Activated CD4-positive, alpha-beta T cell treated with anti-CD3 and anti-CD28 coated beads, Interleukin-2, amount 50 U/mL, for 4 hours (primary cell): ENCODE measurements at places on chromosomes 16 and 17.

GRCh38 chr16:78789561-78789960, 690.1 kb downstream of the WWOX start:
- DNase-seq, result no peak

- DNase-seq, result peak; percentile 12
Observed at GRCh38 chr17:62109378-62109902, 44.4 kb upstream of the MED13 start.

DNA sequence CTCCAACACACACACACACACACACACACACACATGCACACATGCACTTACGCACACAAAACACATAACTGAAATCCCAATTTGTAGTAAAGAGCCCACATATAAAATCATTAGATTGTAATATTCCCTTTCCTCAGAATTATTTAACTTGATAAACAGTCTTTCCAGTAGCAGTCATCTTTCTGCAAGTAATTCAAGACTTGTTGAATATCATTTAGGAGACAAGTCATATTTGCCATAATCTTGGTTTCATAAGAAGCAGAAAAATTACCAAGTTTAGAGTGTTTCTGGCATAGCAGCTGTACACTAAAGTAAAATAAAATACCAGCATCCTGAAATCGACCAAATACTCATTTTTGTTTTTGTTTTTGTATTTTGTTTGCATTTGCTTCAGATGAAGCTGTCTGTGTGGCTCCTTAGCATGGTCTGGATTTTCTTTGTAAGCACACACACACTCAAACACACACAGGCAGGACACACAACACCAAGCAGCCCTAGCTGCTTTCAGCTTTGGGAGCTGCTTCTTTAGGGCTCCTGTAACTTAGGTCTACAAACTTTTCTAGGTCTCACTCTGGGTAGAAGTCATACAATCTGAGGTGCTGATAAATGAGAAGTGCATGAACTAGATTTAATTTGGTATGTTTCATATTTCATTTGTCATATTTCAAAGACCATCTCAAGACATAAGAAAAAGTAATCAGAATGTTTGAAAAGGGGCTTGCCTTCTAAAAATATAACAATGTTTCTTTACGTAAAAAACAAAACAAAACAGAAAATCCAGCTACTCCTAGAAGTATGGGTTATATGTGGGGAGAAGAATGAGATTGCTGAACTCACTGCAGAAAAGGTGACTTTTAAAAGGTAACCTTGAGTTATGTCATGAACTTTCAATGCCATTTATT, 3.0 kb downstream of the SALL1 start:
- DNase-seq, result no peak

GRCh38 chr16:53056392-53056881, 1.6 kb downstream of the CHD9 start:
- no peak for DNase-seq

GRCh38 chr16:72299684-72300243, 127.8 kb upstream of the PMFBP1 start:
- DNase-seq, result no peak

DNA sequence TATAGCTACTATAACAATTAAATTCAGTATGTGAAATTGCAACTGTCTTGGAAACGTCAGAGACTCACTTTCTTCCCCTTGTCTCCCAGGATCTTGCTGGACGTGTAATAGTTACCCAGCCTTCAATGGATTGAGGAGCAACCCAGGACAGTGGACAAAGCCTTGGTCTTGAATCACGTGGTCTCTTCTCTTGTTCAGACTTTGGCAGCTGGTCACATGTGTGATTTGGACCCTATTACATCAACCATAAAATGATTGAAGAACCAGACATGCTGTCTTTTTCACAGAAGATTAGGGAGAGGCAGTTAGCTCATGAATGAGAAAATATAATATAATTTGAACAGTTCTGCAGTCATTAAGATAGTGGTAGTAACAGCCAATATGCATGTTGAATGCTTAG, 1085.5 kb upstream of the RBFOX1 start:
- no peak for DNase-seq

- peak; percentile 49 for DNase-seq
Observed at GRCh38 chr17:44971776-44972483, 3.8 kb upstream of the C1QL1 start.

- no peak for DNase-seq
Observed at GRCh38 chr17:58565389-58566311, 51.2 kb upstream of the MTMR4 start.

- peak; percentile 48 for DNase-seq
Observed at GRCh38 chr17:7001318-7001961, 5.6 kb downstream of the ALOX12 start.

DNA sequence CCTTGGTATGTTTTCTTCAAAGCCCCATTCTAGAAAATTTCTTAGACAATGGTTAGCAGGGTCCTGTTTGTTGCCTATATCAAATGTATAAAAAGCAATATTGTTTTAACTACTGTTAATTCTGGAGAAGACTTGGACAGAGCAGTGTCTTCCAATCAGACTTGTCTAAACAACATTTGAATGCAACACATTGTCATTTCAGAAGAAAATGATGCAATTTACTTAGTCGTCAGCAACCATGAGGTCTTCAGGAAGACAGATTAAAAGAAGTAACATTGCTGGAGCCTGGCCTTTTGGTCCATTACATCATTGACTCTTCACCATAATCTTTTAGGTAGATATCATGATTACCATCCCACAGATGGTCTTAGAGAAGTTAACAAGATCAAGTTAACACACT, 94.5 kb downstream of the ANKFN1 start:
- no peak for DNase-seq
